ENCODE measurements at places on chromosomes 1 and 21. TPM values are rescaled to one million over a fixed set of nuclear protein-coding genes. Genes with fewer than 3 reads are reported as not detected.

The GJB4 gene
- total RNA-seq, result not detected

The HSD3B1 gene
- not detected for total RNA-seq

The PDE4B gene
- total RNA-seq, result 26.2 TPM

- DNase-seq, result peak; percentile 22
These were observed 517 bp upstream of the H3-3A start for GRCh38 chr1:226061841-226062557.

- DNase-seq, result no peak
These were observed 229.4 kb downstream of the OMA1 start for GRCh38 chr1:58317086-58317485.

- no peak for DNase-seq
These were observed 36.8 kb upstream of the PPP1R15B start for GRCh38 chr1:204448344-204448964.

GRCh38 chr21:44547656-44548331 is 3.5 kb downstream of the KRTAP10-2 start:
- peak; percentile 58 for DNase-seq

DNA sequence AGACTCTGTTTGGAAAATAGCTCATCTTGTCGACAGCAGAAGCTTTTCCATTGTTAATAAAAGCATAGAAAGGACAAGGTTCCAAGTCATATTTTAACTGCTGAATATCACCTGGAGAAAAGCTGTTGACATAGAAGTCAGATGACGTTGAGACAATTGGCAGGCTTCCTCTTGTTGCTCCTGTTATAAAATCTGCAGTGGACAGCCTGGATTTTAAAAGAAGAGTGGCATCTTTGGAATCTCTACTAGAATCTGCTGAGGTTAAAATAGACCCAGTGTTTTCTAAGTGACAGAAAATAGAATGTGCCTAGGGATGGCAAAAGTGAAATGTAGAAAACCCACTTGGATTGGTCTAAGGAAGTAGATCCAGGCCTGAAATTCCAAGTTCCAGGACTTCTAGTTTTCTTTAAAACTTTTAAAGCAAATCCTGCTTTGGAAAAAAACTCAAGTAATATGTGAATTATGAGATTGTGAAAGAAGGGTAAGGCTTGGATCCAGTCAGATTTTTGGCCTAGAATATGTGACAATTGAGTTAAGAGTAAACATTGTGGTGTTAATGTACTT is 53.6 kb upstream of the NEXN start:
- DNase-seq, result no peak

DNA sequence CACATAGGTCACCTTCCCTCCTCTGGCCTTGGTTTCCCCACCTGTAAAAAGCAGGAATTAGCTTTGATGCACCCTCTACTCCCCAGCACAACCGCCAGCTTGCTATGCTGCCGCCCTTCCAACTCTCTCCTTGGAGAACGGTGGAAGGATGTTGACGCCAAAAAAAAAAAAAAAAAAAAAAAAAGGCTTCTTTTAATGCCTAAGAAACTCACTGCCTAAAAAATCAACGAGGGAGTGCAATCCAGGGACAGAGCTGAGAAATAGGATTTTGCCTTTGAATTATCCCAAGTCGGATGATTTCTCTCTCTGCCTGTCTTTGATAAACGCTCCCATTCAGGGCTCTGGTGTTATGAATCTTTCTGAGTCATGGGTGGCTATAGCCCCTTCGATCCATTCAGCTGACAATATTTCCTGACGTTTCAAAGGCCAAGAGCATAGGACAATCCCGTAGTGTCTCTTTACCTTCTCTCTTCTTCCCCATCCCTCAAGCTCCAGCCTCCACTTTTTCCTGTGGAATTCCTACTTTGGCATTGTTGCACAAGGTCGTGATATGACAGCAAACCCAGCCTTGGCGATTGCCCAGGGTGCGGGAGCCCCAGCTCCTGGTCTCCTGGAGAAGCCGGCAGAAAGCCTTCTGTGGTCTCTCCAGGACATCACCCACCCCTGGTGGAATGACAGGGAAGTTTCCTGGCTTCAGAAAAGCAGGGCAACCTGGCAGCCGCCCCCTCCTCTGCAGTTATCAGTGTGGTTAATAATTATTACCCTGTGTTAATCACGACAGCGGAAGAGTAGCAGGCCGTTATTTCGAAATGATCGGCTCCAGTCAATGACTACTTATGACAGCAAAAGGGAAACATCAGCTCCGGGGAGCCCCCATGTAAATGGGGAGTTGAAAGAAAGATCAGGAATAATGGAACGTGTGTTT is 8.0 kb upstream of the PLXNA2 start:
- no peak for DNase-seq

GRCh38 chr21:40901691-40902090 is 54.7 kb upstream of the DSCAM start:
- no peak for DNase-seq

DNA sequence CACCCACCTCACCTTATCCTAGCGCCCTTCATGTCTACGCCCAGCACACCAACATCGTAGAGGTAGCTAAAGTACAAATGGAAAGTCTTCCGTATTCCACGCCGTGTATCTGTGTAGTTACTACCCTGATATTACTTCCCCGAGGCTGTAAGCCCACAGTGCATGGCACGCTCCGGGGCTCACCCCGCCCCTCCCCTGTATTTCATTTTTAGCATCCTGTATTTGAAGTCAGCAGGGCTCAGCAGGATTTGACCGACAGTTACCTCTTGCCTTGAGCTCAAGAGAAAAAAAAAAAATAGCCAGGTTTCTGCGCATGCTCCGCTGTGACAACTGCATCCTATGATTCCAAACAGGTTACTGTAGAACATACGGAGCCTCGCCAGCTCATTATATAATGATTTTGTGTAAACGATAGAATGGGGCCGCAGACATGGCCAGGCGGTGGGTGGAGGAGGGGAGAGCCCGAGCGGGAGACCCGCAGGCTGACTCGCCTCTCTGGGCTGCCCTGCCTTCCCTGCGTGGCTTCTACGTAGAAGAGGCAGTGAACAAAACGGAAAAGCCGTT is 1.3 kb downstream of the ABCG1 start:
- peak; percentile 86 for DNase-seq

GRCh38 chr21:40792691-40793456 is 54.1 kb downstream of the DSCAM start:
- DNase-seq, result no peak

DNA sequence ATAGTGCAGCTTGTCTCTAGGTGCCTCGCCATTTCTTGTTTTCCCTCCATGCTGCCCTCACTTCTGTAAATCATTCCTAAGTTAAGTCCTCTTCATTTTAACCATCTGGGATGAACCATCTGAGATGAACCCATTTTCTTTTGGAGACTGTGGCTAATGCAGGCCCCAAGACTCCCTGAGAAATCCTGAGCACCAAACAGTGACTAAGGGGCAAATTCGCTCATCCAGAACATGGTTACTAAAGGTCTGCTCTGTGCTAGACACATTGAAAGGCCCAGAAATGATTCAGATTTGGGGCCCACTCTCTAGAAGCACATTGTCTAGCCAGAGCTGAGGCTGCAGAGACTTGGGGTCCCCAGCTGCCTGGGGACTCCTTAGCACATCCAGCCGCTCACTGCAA is 151.9 kb upstream of the CTTNBP2NL start:
- DNase-seq, result no peak

DNA sequence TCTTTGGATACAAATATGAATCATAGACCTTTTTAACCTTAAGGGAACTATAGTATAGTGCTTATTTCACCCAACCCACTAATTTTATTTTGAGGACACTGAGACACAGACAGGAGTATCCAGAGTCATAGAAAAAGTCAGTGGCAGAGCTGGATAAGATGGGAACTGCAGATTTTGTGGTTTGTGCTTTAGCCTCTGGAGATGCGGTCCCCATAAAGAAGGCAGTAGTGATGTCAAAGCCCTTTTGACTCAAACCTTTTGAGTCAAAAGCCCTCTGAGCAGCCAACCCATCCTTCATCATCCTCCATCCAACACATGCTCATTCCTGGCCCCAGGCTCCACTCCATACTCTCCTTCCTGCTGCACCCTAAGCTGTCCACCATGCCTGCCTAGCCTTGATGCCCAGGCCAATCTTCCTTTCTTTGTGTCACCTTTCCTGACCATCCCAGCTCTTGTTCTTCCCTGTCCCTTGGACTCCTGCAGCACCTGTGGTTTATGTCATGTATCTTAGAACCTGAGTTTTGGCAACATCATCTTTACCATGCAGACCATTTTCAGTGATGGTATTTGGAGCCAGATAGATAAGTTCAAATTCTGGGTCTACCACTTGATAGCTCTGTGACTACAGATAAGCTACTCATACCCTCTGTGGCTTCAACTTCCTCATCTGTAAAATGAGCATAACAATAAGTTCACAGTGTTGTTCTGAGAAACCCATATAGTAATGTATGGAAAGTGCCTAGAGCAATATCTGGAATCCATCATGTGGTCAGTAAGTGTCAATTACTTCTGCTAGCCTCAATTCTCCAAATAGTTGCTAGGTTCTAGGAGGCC is 20.1 kb downstream of the SLAMF1 start:
- peak; percentile 32 for DNase-seq

- DNase-seq, result no peak
These were observed 18.5 kb upstream of the RAB4A start for GRCh38 chr1:229252228-229252984.
